ENCODE measurements at places on chromosomes 7 and 10.

DNA sequence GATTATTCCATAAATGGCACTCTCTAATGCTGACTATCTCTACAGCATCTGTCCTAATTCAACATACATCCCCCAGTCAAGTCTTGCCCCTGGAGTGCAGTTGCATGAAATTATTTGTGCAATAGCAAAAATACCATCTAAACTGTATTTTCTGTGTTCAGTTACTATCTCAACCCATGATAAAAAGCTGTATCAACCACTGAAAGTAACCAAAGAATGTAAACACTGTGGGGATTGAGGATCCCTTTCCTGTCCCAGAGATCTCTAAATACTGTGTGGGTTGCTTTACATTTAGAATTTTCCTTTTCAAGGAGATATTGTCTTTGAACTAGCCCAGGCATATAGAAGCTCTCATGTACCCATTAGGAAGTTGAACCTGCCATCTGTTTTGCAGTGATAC, 23.9 kb upstream of the DGKI start:
- no peak for DNase-seq

DNA sequence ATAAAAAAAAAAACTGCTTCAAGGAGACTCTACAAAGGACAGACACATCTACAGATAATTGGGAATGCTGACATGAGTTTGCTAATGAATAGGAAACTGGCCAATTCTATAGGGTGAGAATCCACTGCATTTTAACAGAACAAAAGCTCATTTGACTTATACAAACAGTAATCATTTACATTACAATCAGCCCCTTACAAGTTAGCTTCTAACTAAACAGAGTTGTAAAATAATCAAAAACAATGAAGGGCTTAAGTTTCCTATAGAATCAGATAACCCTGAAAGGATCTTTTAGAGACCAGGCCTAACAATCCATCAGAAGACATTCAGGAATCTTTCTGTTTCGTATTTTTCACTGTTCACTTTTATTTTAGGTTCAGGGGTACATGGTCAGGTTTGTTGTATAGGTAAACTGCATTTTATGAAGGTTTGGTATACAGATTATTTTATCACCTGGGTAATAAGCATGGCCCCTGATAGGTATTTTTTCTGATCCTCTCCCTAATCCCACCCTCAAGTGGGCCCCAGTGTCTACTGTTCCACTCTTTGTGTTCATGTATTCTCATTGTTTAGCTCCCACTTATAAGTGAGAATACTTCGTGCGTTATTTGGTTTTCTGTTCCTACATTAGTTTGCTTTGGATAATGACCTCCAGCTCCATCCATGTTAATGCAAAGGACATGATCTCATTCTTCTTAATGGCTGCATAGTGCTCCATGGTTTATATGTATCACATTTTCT, 131.3 kb upstream of the NOBOX start:
- no peak for DNase-seq

DNA sequence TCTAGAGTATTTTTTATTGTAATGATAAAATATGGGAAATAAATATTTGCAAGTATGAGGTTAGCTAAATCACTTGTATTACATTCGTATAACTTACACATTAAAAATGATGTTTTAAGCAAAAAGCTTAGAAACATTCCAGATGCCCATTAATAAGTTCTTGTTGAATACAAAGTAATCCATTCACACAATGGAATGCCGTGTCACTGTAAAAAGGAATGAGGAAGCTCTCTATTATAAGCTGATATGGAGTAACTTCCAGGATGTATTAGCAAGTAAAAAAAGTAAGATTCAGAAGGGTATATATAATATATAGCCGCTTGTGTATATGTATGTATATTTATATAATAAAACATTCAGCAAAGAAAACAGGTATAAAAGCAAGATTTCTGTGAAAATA, 412.8 kb upstream of the MTPN start:
- no peak for DNase-seq

GRCh38 chr10:51907361-51907760, 208.0 kb upstream of the CSTF2T start:
- no peak for DNase-seq

- DNase-seq: no peak
Observed at GRCh38 chr10:17273403-17273802, 45.4 kb downstream of the VIM start.
